ENCODE measurements at places on chromosomes 4 and X.

DNA sequence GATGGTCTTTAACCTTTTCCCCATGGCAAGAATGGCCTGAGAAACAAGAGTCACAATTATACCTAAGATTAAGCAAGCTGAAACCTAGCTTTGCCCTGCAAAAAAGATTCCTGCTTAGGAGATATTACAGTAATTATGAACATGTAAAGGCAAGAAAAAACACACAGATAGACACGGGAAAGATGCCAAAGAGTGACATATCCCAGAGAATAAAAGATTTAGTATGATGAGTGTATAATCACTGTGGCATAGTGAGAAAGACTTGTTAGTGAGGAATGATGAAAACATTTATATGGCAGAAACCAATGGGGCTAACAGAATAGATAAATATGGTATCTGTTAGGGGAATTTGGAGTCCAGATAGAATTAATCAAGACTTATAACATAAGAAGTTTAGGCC, 29.6 kb upstream of the TASL start:
- no peak for DNase-seq

DNA sequence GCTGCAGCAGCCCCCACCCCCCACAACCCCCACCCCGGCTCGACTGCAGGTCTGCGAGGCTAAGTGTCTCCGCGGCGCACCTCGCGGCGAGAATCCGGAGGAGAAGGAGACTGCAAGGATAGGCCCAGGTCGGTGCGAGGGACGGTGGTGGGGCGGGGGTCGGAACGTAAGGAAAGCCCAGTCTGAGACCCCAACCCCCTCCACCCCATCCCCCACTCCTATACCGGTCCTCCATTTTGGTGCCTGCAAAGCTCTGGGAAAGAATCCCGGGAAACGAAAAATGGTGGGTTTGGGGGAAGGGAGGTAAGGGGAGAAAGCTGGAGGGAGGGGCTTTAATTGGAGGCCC, 614 bp downstream of the BEX3 start:
- no peak for DNase-seq

GRCh38 chr4:68338625-68339024, 11.3 kb downstream of the YTHDC1 start:
- no peak for DNase-seq

DNA sequence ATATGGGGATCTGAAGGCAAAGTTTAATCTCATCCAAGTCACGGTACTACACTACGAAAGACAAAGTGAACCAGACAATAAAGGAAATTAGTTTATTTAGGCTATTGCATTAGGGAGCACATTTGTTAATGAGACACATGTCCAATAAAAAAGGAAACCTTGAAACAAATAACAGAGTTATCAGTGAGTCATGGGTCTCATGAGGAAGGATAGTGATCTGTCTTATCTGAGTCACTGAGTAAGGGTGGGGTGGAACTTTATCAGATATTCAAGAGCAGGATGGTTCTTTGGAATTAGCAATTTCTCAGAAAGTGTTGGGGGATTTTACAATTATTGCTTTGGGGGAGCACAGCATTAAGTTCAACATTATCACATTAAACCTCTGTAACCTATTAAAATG, 188.9 kb upstream of the IL1RAPL1 start:
- DNase-seq: no peak

DNA sequence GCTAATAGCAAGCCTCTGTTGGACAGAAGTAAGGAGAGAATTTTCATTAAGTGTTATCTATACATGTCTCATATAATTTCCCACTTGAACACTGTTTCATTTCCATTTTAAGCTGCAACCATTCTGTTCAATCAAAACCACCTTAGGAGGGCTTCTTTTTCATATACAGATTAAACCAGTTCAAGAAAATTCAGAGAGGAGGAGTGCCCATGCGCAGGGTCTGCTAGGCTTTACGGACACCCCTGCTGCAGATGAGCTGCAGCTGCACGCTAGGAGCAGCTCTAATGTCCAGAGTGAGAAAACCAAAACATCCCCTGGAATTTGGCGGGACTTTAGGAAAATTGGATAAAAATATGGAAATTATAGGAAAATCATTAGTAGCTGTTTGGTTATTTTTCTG, 541.0 kb downstream of the SPRY1 start:
- DNase-seq: no peak

DNA sequence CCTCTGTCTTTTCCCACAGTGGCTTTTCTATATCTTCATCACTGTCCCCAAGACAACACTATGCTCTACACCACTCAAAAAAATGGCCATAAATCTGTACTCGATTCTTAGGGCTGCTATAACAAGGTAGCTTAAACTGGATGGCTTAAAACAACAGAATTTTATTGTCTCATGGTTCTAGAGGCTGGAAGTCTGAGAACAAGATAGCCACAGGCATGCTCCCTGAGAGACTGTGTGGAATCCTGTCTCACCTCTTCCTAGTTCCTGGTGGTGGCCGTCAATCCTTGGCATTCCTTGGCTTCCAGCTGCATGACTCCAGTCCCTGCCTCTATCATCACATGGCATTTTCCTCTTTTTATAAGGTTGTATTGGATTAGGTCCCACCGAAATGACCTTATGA, 70.7 kb upstream of the DCLK2 start:
- no peak for DNase-seq

- no peak for DNase-seq
These were observed 931.4 kb downstream of the PCDH7 start for GRCh38 chr4:31651541-31651940.

- DNase-seq: no peak
These were observed 160.3 kb downstream of the SHOX start for GRCh38 chrX:790783-791360.

DNA sequence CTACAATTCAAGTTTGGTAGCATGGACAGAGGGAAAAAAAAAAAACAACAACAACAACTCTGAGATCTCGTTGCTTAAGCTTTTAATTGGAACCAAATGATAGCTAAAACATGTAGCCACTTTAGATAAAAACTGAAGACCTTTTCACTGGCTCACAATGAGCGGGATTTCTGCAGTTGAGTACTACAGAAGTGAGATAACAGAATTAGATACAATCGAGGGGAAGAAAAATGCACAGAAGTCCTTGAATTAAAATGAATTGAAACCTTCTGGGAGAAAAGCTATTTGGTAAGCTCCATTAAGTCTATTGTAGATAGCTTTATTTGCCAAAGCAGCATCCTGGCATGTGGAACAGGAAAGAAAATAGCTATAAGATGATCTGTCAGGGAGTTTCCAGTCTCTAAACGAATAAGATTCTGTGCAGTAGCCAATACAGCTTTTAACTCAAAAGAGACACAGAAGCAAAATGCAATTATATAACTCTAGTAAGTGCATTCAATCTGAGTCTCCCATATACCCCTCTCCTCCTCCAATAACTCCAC, 248.5 kb downstream of the ENOX2 start:
- no peak for DNase-seq

- DNase-seq: no peak
These were observed 141.6 kb downstream of the DCLK2 start for GRCh38 chr4:150219841-150220240.

DNA sequence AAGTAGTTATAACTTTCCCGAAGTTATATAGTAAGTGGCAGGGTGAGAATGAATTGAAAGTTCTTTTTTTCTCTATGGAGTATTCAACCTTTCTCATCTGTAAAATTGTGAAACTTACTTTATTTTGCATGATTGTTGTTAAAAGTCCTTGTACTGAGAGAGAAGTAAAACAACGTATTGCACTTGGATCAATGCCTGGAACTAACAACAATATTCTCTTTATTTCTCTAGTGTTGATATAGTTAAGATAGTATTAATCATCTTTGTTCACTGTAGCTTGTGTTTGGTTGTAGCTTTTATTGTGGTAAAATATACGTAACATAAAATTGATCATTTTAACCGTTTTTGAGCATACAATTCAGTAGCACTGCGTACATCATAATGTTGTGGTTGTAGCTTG, 48.7 kb downstream of the STIM2 start:
- no peak for DNase-seq

GRCh38 chr4:113607147-113607720, 154.3 kb downstream of the CAMK2D start:
- no peak for DNase-seq

DNA sequence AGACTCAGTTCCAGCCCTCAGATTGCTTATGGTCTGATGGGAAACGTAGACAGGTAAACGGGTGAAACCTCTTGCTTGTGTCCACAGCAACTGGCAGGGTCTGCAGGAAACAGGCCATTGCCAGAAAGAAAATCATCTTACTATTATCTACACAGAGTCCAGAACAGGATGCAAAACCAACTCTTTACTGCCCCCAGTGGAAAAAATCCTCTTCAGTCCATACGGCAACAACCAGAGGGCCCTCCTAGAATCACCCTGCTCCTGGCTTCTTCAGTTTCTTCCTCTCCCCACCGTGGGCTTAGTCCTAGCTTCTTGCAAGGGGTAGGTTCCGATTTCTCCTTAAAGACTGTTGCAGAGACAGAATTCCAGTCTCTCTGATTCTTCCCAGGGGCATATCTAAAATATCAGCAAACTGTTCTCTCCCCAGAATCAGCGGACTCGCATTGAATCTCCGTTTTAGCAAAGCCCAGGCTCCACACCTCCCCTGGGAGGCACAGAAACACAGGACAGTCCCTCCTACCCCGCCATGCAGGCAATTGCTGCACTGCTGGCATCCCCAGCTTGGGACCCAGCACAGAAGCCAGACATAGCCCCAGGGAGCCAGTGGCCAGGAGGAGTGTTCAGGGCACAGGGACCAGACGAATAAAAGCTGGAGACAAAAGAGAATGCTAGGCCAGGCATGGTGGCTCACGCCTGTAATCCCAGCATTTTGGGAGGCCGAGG, 41.0 kb upstream of the SH3RF1 start:
- peak; percentile 12 for DNase-seq

DNA sequence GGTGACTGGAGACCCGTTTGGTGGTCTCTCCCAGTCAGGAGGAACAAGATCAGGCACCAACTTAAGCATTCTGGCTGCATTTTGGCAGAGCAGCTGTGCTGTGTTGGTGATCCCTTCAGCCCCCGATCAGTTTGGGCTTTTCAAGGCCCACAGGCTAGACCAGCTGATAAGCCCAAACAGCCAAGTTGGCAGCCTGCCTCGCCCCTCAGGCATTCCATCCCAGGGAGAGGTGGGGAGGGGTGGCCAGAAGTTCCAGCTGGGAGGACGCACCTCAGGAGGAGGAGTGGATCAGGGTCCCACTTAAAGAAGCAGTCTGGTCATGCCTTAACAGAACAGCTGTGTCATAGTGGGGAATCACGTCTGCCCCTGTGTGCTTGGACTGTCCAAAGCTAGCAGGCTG, 105.8 kb downstream of the CHIC1 start:
- DNase-seq: no peak

DNA sequence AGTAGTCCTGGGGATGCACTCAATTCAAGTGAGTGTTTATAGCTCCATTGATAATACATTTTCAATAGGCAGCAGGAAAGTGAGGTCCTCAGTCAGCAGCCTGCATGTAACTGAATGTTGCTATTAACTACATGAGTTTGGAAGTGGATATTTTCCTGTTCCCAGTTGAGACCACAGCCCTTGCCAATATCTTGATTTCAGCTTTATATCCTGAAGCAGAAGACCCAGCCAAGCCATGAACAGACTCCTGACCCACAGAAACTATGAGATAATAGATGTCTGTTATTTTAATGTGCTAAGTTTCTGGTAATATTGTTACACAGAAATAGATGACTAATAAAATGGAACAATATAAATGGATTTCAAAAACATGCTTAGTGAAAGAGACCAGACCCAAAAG, 63.7 kb downstream of the VSIG4 start:
- no peak for DNase-seq

DNA sequence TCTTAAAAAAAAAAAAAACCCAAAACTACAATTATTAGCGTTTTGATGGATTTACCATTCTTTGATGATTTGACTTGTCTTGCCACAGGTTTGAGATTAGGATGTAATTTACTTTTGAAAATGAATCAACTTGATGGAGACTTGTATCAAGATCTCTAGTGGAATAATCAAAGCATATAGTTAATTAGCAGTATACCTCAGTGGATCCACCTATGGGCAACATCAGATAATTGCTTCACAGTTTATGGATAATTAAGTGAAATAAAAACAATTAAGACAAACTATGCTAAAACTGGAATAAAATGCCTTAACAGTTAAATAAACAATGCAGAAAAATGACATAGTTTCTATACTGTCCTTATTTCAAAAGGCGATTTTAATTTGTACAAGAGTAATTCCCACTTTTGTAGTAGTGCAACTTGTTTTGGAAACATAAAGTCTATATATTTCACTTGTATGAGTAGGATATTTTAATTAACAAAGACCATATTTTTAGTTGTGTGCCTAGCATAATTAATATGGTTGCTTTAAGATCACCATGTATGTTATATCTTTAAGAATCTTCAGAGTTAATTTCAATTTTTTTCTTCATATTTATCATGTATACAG, 4.2 kb downstream of the CPEB2 start:
- peak; percentile 20 for DNase-seq

DNA sequence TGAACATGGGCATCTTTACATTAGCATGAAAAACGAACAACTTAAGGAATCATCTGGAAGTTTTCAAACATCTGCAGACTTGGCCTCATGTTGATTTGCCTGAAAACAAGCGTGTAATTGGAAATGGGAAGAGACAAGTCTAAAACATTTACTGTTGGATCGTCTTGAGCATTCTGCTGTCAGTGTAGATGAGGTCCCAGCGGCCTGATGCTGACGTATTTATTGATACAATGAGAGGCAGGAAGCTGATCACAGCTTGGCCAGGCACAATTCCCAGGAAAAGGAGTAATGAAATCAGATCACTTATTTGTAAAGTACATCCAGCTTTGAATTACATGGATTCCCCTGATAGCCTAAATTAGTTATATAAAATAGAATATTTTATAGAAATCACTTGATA, 210.6 kb downstream of the CLCN4 start:
- DNase-seq: no peak

- DNase-seq: peak; percentile 35
These were observed 200.5 kb downstream of the FAM133A start for GRCh38 chrX:93874554-93874953.

- no peak for DNase-seq
These were observed 2.5 kb downstream of the MYL5 start for GRCh38 chr4:676871-677235.

GRCh38 chr4:7808752-7809151, 130.9 kb downstream of the AFAP1 start:
- DNase-seq: no peak

DNA sequence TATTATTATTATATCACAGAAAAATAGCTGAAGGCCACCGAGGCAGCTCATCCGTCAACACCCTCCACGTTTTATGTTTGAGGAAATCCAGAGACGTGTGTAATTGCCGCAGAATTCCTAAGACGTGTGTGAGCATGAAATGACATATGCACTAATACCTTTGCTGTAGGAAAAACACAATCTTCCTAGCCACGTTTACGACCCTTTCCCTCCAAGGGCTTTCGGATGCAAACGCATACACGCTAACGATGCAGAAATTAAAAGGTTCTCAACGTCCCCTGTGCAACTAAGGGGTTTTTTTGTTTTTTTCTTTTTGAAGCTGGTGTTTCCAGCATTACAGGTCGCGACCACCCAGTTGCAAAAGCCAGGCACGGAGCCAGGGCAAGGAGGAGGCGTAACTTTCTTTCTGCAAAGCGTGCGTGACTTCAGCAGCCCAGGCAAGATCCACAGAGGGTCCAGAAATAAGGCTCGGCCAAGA, 33.8 kb downstream of the CRLF2 start:
- DNase-seq: no peak

Measured in activated CD4-positive, alpha-beta T cell treated with anti-CD3 and anti-CD28 coated beads, Interleukin-2, Interleukin-6, amounts not matched to agents 100 ng/mL and 50 ng/mL, durations not matched to agents 16 hours and 8 hours (primary cell).